ENCODE measurements at places on chromosomes 12 and 14.

DNA sequence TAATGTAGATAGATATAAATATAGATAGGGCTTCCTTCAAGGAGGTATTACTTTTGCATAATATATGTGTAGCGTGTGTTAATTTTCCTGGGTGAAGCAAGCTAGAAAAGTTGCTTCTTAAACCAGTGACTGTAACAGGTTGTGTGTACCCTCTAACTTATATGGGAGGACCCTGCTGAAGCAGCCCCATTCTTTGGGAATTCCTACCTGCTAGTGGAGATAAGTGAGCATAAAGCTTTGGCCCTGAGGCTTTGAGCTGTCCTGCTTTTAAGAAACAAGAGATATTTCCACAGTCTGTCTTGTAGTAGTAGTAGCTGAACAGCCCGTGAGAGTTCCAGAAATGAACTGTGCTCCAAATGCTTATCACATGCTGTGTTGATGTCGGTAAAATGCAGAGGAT lies 8.6 kb downstream of the RMST start:
- DNase-seq: no peak

DNA sequence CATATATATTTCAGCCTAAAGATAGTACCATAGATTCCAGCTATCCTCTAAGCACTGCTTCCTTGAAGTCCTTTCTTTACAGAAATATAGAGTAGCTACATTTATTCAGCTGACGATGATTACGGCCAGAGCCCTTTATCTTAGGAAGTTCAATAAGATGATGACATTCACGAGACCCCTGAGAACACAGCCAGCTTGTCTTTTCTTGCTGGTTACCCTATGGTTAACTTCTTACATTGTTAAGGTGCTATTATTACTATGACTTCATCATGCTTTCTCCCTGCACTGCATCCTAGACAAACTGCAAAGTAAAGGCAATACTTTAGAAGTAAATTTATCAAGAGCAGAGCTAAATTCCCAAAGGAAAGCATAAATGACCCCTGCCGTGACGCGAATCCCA lies 214.4 kb upstream of the LRFN5 start:
- no peak for DNase-seq

- DNase-seq: no peak
Observed at GRCh38 chr14:101730626-101731186, 30.8 kb upstream of the PPP2R5C start.

GRCh38 chr12:24904871-24905270 lies 44.0 kb downstream of the BCAT1 start:
- DNase-seq: no peak

DNA sequence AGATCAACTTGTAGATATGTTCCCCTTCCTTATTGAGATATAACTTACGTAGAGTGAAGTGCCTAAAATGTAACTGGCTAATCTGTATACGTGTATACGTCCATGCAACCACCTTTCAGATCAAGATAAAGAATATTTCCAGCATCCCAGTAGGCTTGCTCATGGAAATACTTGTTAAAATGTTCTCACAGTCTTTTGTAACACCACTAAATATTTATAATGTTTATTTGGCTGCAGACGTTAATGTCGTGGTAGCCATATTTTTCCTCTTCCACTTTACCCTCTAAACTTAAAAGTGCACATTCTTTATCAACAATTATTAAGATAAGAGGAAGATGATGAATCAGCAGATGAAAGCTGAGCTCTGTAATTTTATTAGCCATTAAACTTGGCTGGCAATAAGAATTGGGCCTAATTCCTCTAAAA lies 447.4 kb downstream of the AEBP2 start:
- no peak for DNase-seq

DNA sequence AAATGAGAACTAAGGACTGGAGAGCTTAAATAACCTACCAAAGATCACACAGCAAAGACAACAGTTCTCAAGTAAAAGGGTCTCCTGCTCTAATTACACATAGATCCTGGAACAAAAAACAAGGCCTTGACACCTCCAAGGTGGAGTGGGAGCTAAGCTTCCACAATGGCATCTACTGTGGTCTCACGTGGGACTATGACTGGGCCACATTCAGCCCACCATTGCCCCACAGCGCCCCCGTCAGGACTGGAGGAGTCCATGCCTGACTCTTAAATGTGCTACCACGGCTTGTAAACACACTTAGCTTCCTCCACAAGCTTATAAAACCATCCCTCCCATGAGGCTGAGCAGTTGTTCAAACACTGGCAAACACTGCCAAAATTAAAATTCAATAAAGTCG lies 88.5 kb downstream of the GCH1 start:
- DNase-seq: no peak

DNA sequence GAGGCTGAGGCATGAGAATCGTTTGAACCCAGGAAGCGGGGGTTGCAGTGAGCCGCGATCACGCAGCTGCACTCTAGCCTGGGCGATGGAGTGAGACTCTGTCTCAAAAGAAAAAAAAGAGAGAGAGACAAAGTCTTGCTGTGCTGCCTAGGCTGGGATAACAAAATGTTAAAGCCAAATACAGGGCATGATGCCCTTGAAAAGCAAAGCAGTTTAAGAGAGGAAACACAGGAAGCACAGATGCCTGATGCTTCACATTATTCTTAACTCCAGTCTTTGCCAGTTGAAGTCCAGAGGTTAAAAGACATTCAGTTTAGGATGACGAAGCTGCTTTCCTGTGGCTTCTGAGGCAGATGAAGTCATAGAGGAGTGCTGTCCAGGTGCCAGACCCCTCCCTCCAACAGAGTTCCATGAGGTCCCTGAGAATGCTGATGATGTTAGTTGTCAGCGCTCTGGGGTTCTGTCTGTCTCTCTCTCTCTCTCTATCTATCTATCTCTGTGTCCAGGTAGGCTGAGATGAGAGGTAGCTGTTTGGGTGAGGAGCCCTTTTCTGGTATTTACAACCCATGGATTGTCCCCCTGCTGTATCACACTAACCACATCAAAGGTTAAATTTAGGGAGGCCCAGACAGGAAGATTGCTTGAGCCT lies 4.9 kb upstream of the MRPL52 start:
- no peak for DNase-seq

DNA sequence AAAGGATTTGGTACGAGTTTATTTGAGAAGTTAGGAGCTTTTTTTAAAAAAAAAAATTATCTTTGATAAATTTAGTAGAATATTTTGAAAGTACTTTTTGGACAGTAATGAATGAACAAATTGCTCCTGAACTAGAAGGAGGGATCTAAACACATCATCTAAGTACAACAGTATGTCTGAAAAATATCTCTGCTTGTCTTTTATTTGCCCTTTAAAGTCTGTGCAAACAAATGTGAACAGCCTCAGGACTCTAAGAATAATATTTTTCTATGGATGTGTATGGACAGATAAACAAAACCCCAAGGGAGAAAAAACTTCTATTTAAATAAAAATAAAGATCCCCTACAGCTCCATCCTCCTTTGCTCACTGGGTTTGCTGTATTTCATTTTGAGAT lies 19.5 kb downstream of the FBXL14 start:
- DNase-seq: no peak

DNA sequence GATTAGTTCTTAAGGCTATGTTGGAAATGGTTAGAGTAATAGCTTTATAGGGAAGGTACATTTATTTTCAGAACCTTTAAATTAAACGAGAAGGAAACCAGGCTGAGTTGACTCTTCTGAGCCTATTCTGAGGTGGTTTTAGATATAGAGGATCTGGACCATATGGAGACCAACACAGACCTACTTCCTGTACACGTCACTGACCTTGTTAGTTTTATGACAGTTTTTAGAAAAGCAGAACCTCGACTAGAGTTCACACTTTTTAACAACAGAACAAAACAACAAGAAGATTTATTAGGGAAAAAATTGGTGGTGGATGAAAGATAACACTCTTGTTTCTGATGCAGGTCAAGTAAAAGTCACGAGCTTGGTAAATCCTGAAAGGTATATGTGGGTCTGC lies 107.1 kb downstream of the NPAS3 start:
- no peak for DNase-seq

- no peak for DNase-seq
Observed at GRCh38 chr12:125220404-125221273, 155.4 kb downstream of the AACS start.

DNA sequence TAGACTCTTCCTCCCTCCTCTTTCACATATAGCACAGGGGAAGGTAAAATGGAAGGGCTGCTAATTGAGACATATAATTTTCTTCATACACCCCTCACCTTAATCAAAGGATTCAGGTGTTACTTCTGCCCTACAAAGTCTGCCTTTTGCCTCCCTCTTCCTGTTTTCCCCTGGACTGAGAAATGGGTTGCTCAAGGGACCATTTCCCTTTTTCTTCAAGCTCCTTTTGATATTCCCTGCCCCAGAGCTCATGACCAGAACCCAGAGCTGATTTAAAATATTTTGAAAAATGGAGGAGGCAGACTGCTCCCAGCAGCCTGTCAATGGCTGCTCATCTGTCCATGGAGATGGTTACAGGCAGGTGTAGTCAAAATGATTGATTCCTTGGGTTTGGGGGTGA lies 6.3 kb upstream of the PIP4K2C start:
- DNase-seq: no peak

- DNase-seq: no peak
Observed at GRCh38 chr14:24407608-24408325, 9.0 kb downstream of the NYNRIN start.

- no peak for DNase-seq
Observed at GRCh38 chr12:123934016-123934620, 38.5 kb downstream of the CCDC92 start.

- DNase-seq: no peak
Observed at GRCh38 chr12:62817556-62818271, 117.2 kb downstream of the PPM1H start.

DNA sequence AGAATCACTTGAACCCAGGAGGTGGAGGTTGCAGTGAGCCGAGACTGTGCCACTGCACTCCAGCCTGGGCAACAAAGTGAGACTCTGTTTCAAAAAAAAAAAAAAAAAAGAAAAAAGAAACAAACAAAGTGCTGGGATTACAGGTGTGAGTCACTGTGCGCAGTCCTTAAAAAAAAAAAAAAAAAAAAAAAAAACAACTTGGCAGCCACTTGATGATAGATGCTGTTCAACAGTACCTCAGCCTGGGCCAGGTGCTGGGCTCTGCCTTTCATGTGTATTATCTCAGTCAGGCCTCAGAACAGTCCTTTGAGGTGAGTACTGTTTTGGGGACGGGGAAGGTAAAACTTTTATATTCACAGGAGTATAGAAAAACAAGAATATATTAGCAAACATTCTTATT lies 9.6 kb downstream of the ACADS start:
- no peak for DNase-seq

DNA sequence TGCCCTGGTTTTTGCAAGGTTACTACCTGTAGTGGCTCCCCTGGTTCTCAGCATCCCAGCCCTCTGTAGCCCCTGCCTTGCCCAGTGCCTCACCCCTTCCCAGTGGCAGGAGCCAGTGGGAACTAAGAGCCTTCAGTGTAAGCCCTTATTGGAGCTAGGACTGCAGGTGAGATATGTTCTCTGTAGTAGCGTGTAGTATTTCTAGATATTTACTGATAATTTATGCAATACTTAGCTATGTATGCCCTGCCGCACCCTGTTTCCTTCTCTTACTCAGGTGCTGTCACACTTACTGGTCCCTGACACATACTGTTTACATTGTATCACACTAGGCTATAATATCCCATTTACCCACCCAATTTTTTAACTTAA lies 3.6 kb downstream of the BMAL2 start:
- DNase-seq: no peak

- no peak for DNase-seq
Observed at GRCh38 chr12:79344855-79345847, 345.6 kb downstream of the PAWR start.

GRCh38 chr12:71641390-71641789 lies 22.3 kb downstream of the ZFC3H1 start:
- DNase-seq: no peak

DNA sequence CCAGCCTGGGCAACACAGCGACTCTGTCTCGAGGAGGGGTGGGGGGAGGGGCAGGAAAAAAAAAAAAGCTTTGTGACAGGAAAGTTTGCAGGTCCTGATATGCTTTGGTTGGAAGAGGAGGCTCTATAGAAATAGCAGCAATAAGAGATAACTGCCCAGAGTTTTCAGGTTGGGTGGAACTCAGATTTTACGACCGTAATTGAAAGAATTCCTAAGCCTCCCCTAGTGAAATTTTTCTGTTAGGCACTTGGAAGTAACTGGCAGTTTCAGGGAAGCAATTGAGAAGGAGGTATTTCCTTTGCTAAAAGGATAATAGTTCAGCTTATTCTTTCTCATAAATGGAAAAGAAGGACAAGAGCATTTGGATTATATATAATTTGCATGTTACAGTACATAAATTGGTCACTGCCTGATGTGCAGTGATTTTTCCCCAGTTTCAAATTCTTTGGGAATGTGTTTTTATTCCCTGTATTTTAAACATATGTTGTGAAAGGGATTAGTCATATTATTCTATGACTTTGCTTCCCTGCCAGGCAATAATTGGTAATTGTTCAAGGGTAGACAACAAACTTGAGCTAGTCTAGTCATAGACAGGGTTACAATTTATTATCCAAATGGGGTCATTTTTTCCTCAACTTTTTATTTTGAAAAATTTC lies 452.8 kb downstream of the AEBP2 start:
- no peak for DNase-seq

- DNase-seq: no peak
Observed at GRCh38 chr12:103779410-103780092, 61.5 kb downstream of the NT5DC3 start.

- DNase-seq: no peak
Observed at GRCh38 chr12:19645823-19646222, 206.5 kb downstream of the AEBP2 start.

DNA sequence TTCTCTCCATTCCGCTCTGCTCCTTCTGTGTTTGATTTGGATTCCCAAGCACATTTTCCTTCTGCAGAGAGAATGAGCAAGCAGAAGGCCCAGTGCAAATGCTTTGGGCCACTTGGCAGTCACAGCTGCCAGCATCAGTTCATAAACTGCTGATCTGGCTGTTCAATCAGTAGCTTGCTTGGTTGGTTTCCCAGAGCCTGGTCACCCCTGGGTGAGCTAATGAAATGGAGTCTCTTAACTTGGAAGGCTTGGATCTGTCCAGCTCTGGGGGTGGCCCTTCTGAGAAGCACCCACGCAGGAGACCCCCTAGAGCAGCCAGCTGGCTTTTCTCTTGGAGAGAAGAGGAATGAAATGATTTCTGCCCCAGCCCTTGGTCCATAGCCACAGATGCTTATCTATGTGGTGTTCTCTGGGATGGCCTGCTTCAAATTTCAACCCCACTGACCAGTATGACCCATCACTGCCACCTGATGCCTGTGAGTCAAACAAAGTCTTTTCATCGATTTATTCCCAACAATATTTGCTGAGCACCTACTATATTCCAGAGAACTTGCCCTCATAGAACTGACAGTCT lies 30.3 kb downstream of the FAIM2 start:
- no peak for DNase-seq

- DNase-seq: no peak
Observed at GRCh38 chr12:11412731-11413130, 17.4 kb upstream of the PRB2 start.

GRCh38 chr12:47781479-47782371 lies 8.7 kb downstream of the SLC48A1 start:
- DNase-seq: no peak

GRCh38 chr12:27899151-27899661 lies 73.3 kb downstream of the PTHLH start:
- no peak for DNase-seq

- no peak for DNase-seq
Observed at GRCh38 chr14:90517076-90517841, 120.4 kb downstream of the CALM1 start.

Data from cortex of kidney (tissue), 1 donor.